T-helper 22 cell (primary cell): ENCODE measurements at places on chromosomes 7 and 10.

GRCh38 chr10:120451968-120452367, 5.1 kb upstream of the PLPP4 start:
- DNase-seq: no peak

GRCh38 chr7:101162551-101163278, 2.7 kb downstream of the VGF start:
- DNase-seq: no peak

DNA sequence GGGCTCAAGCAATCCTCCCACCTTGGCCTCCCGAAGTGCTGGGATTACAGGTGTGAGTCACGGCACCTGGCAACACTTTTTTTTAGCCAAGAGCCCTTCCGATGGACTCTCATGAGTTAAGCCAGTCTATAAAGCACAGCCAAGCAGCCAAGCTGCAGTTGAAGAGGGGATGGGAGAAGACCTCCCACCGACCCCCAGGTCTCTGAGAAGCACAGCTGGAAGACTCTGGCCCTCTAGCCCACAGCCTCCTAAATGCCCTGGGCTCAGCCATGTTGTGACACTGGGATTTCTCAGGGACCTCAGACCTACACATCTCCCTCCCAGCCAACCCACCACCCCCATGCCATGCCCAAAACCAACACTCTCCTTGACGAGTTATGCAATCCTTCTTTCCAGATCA, 31.1 kb downstream of the CALML3 start:
- DNase-seq: no peak

- no peak for DNase-seq
Observed at GRCh38 chr7:32250471-32251260, 180.5 kb upstream of the PDE1C start.

GRCh38 chr10:132396494-132397035, 435 bp upstream of the PWWP2B start:
- DNase-seq: peak; percentile 52

DNA sequence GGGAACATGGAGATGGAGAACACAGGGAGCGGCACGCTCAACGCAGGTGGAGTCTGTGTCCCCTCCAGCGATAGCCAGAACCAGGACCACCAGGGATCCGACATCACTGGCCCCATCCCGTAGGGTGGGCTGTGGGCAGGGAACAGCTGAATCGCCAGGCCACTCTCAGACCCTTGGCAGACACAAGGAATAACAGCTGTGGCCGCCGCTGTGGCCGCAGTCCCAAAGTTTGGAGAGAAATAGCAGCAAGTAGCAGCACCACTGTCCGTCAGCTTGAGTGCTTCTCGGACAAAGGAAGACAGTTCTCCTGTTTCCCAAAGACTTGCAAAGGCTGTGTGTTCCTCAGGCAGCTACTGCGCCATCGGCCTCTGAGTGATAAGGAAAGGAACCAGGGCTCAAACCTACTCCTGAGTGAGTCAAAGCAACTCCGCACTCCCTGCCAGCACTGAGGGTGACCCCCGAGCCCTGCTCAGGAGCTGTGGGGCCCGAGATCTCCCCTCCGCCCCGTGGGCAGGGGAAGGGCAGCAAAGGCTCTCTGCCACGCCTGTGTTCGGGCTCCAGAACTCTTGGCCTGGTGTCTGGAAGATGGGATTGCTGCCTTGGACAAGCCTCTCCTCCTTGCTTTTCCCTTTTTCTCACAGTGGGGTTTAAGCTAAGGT, 82.3 kb upstream of the FAM20C start:
- no peak for DNase-seq

DNA sequence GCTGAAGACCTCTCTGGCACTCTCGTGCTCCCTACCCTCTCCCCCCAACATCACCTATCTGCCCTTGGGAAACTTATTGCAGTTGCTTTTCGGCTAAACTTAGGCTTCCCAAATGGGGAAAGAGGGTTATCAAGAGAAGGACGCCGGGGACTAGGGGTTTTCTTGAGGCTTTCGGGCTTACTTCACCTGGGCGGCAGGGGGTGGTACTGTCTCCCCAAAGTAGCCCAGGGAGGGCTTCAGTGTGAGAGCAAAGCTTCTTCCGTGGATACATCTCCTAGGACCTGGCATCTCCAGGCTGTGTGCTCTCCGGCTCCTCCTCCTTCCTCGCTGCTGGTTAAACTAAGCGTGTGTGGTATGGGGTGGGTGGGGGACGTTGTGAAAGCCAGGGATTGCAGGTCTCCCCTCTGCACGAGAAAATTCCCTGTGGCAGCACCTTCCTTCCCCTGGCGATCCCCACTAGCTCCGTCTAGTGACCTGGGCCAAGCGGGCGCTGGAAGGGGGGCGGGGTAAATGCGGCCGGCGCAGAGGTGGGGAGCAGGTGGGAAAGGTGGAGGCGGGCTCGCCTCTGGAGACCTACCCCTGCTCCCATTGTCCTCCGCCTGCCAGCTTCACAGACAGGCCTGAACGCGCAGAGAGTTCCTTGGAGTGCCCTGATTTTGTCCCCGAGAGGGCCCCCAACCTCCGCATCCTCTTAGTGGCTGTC, 1.1 kb downstream of the PLXDC2 start:
- DNase-seq: no peak

DNA sequence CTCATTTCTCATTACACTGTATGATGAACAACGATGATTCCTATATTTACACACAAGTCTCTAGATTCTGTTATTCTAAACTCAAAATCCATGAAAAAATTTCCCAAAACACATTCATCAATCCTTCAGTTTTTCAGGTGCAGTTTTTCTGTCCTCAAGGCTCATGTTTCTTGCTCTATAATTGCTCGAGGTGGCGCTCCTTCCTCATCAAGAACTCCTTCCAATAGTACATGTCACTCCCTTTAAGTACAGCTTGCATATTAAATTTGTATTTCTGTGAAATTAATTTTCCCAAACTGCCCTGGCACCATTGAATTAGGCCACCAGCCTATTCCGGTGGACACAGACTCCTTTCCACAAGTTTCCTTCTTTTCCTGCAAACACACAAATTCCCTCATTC, 188.7 kb upstream of the MINDY3 start:
- DNase-seq: no peak

DNA sequence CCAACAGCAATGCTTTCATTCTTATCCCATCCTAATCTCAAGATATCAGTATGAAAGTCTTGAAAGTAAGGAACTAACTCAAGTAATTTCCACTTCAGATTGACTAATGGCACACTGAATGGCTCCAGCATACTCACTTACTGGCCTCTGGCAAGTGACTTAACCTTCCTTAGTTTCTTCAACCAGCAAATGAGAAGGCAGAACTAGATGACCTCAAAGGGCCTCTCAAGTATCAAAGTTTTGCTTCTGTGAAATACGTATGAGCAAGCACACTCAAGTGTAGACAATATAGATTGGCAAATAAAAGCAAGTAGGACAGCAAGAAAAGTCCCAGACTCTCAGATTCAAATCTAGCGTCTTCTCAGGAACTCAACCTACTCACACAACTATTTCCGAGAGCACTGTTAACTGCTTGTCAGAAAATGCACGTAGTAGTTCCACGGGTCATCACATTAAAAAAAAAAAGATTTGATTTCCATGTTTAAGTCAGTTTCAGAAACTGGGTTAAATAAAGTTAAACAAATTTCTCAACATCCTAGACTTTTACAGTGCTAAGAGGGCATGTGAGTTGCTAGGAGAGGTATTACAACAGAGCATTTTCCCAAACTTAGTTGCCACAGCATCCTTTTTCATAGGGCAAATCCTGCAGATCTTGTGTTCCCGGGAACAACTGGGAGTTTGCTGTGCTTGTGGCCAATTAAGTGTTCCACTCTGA, 276.9 kb upstream of the KLF14 start:
- DNase-seq: no peak

DNA sequence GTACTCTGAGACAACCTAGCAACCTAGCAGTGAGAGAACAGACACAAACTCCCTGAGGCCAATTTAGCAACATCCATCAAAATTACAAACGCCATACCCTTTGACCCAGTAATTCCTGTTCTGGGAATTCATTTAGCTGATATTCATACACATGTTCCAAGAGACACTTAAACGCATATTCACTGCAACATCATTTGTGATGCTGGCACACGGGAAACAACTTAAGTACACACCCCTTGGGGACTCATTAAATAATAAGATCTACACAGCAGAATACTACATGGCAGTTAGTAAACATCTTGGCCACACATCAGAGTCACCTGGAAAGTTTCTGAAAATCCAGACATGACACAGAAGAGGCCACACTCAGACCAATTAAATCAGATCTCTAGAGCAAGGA, 17.6 kb downstream of the NUDCD3 start:
- DNase-seq: no peak

DNA sequence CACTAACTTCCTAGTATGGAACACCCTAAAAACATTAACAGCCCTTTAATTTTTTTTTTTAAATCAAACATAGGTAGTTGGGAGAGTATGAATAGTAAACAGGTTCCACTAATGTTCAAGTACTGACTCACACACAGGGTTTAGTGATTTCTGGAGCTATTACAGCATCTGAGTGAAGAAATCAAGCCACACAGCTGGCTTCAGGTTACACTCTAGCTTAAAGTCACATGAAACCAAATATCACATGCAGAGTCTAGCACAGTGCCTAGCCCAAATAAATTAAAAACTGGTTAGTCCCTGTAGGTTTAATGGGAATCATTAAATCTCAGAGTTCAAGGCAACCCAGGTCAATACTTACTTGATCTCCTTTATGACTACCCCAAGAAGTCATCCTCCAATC, 11.6 kb downstream of the PANK1 start:
- DNase-seq: no peak

GRCh38 chr7:122311050-122311700, 6.6 kb upstream of the FEZF1 start:
- no peak for DNase-seq

GRCh38 chr7:155097338-155097737, 27.2 kb downstream of the HTR5A start:
- no peak for DNase-seq

GRCh38 chr10:92575961-92576360, 2.1 kb upstream of the IDE start:
- no peak for DNase-seq

DNA sequence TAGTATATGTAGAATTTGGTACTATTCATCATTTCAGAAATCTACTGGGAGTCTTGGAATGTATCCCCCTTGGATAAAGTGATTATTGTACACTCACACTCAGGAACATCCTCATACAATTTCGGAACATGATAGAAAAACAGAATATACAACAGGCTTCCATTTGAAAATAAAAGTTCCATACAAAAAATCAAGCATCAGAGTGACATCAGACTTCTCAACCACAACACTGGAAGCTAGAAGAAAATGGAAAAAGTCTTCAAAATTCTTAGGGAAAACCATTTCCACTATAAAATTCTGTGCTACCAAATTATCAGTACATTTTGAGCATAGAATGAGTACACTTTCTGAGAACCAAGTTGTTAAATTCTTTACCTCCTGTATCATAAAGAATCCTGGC, 8.8 kb downstream of the LYZL1 start:
- no peak for DNase-seq

DNA sequence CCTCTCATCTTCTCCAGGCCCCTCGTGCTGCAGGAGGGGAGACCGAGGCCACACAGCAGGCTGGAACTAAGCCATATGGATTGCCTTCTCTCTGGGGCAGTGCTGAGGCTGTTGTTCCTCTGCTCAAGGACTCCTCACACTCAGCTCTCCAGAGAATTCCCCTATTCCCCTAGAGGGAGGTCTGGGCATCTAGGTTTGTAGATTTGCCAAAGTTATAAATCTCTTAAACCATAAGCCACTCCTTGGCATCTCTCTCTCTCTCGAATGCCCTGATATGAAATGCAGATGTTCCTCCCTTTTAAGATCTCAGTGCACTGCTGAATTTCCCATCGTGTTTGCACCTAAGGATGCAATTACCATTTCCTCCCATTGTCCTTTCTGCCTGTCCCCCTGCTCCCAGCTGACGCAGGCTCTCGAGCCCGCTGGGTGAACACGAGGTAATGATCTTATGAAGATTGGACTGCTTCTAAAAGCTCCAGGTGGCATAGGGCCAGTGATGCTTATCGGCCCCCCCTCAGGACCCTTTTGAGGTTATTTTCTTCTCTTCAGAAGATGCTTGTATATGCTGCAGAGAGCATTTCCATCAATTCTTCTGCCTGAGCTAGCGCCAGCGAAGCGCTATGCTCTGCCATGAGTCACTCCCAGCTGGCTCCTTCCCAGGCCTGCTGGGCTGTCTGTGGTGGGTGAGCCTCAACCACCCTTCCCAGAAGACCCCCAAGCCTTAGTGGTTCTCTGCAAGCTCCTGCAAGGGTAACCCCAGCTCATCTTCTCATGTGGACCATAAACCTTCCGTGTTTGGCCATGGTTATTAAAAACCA, 41.6 kb upstream of the AQP1 start:
- no peak for DNase-seq

GRCh38 chr10:101303087-101303703, 50.8 kb upstream of the BTRC start:
- DNase-seq: no peak

- DNase-seq: no peak
Observed at GRCh38 chr10:46236941-46237681, 49.7 kb upstream of the ANTXRL start.

DNA sequence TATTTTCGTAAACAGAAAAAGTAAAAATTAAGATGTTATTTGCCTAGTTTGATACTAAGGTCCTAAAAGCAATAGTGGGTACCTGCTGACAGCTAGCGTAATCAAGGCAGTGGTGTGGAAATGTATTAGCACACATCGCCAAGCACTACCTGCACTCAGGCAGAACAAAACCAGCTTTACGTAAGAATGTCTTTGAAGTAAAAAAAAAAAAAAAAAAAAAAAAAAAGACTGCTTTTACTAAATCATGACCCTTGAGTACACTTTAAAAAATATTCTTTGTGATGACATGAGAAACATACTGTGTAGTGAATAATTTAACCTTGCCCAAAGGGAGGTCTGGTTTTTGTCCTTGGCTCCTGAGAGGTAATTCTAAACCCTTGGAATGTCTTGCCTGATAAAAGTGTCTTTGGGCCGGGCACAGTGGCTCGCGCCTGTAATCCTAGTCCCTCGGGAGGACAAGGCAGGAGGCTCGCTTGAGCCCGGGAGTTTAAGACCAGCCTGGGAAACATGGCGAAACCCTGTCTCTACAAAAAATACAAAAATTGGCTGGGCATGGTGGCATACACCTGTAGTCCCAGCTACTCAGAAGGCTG, 12.7 kb downstream of the XRCC2 start:
- DNase-seq: no peak

- DNase-seq: no peak
Observed at GRCh38 chr7:94392393-94392786, 2.3 kb upstream of the COL1A2 start.

DNA sequence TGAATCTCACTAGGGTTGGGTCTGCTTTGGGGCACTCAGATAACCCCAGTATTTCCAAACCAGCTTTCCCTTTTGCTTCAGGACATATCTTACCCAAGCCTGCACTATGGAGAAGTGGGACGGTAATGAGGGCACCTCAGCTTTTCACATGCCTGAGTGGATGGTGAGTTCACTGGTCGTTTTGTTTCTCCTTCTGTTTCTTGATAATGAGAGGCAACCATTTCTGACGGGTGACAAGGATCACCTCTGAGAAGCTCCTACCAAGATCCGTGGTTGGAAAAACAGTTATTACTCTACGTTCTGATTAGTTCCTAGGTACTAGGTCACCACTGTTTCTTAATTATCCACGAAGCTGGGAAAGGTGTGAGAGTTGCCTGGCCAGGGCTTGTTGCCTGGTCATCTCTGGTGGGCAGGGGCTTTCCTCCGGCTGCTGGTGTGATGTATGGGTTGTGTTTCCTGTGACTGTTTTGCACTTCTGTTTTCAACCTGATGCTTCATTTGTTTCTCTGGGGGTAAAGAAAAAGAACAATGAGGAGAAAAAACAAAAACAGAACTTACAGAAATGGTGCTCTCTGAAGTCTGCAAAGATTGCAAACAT, 65.7 kb upstream of the STRIP2 start:
- DNase-seq: no peak
